ENCODE measurements at places on chromosomes 6 and 20. TPM values are rescaled to one million over a fixed set of nuclear protein-coding genes. Genes with fewer than 3 reads are reported as not detected.

The PROKR2 gene
- not detected for total RNA-seq

The SIRPG gene
- total RNA-seq, result not detected

The GABRR1 gene
- total RNA-seq, result 0.13 TPM

The PHACTR1 gene
- 3.6 TPM for total RNA-seq

The ARMC2 gene
- total RNA-seq, result 2.9 TPM

The TOMM6 gene
- 107 TPM for total RNA-seq

The C2 gene
- total RNA-seq, result 10.0 TPM

The TBXT gene
- total RNA-seq, result not detected

The PTGIS gene
- total RNA-seq, result 125 TPM

The DST gene
- total RNA-seq, result 487 TPM

The TDRD6 gene
- total RNA-seq, result 1.3 TPM

The TBX18 gene
- 8.7 TPM for total RNA-seq

The CYP39A1 gene
- total RNA-seq, result 7.0 TPM

The IRF4 gene
- 0.29 TPM for total RNA-seq

The CFB gene
- total RNA-seq, result 11.6 TPM

The HTR1B gene
- total RNA-seq, result 2.3 TPM

The KIZ gene
- total RNA-seq, result 17.2 TPM

The ADTRP gene
- 0.92 TPM for total RNA-seq

All from esophagus muscularis mucosa (tissue), 4 donors.